H9 (cell line): ENCODE measurements at places on chromosomes 7 and 10.

- no peak for DNase-seq
Observed at GRCh38 chr7:32142649-32143048, 72.4 kb upstream of the PDE1C start.

- no peak for DNase-seq
Observed at GRCh38 chr7:149865437-149865836, 8.3 kb upstream of the ATP6V0E2 start.

DNA sequence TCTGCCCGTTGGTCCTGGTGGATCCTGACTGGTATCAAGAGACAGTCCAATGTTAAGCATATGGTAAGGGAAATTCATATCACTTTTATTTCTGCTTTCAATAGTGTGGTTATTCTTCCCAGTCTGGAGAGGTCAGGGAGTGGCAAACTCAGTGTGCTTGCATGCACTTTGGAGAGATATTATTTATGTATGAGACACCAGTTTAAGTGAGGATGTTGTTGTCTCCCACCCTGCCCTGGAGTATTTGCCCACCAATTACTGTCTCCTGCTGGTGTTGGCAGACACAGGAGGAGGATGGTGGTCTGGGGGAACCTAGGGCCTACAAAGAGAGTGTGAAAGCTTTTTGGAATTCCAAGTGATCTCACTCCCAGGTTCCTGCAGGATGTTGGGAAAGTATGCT, 59.7 kb downstream of the OR13A1 start:
- DNase-seq = no peak

DNA sequence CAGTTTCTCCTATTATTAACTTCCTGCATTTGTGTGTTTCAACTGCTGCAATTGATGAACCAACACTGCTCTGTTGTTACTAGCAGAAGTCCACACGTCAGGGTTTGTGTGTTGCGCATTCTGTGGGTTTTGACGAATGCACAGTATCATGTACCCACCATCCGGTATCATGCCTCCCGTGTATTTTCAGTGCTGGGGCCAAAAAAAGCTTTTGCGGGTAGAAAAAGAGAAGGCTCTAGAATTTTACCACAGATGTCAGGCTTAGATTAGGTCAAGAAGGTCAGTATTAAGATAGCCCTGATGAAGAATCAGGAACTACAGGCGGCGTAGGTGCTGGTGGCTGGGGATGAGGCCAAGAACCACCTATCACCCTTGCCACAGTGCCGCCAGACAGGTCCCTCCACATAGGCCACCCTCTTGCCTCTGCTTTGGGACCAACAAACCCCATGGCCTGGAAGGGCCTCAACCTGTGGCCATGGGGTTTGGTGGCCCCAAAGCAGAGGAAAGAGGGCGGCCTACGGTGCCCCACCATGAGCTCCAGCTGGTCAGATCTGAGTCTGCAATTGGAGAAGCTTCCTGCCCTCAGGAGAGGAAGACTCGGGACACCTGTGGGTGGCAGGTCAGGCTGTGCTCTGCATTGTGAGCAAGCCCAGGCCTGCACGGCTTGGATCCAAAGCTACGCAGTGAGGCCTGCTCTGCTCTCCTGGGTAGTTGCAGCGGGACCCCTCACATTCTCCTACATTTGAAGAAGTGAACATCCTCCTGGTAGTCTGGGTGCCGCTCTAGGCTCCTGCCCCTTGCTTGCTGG, 71.9 kb downstream of the MKI67 start:
- DNase-seq = no peak

DNA sequence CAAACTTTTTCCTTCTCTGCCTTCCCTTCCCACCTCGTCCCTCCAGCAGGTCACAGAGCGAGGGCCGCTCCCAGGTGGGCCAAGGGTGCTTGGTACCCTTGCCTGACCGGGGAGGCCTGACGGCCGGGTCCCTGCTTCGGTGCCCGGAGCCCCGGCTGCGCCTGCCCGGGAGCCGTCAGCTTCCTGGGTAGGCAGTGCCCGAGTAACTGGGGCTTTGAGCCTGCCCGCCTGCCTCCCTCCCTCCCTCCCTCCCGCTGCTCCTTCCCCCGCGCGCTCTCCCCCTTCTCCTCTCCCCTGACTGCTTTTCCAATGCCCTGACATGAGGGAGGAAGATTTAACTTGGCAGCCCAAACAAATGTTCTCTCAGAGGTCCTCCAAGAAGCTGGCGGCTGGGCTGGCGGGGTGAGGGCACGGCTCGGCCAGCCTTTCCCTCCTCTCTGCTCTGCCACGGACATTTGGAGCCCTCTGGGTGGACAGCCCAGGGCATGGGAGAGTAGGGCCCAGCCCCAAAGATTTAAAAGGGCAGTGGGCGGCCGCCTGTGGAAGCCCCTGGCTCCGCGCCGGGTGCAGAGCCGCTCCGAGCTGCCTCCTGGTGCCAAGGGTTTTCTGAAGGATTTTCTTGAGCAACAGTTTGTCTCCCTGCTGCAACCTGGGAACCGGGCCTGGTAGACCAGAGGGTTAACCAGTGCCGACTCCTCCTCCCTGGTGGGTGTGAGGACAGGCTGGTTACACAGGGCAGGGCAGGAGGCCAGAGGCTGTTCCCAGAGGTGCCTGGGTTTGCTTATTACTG, 2.0 kb downstream of the ZMIZ1 start:
- peak; percentile 72 for DNase-seq

GRCh38 chr7:81676105-81676811, 93.6 kb downstream of the HGF start:
- DNase-seq = no peak

DNA sequence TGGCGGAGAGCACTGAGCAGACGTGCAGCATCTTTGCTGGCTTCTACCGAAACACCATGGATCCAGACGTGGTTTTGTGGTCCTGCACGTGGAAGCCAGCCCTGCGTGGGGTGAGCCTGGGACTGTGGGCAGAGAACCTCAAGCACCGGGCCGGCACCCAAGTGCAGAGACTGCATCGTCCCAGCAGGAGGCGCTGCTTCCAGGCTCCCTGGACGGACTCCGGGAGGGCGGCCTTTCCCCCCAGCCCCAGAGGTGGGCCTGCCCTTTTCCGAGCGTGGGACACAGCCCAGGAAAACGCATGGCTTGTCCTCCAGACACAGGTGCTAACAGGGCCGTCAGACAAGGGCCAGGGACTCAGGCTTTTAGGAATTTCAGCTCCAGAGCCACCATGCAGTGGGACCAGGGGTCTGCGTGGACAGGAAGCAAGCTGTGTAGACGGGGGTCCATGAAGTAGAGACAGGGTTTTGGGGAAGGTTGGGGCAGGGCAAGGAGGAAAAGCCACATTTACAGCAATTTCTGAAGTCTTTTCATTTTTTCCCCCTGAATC, 303.9 kb downstream of the WDR37 start:
- DNase-seq = peak; percentile 76

DNA sequence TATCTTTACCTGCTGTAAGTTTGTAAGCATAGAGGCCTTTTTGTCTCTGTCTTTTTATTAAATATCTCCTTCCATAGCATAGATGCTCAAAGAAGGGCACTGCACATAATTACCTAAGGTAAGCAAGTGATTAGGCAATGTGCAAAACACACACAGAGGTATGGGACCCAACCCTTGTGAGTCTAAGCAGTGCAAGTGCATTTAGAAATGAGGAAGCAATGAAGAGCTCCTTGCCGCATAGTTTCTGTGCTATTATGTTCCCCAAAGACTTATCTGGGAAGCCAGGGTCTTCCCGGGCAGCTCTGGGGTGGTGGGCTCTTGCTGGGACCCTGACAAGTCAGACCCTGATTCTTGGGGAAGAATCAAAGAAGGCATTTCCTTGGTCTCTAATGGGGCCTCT, 13.5 kb upstream of the MGAM2 start:
- no peak for DNase-seq

DNA sequence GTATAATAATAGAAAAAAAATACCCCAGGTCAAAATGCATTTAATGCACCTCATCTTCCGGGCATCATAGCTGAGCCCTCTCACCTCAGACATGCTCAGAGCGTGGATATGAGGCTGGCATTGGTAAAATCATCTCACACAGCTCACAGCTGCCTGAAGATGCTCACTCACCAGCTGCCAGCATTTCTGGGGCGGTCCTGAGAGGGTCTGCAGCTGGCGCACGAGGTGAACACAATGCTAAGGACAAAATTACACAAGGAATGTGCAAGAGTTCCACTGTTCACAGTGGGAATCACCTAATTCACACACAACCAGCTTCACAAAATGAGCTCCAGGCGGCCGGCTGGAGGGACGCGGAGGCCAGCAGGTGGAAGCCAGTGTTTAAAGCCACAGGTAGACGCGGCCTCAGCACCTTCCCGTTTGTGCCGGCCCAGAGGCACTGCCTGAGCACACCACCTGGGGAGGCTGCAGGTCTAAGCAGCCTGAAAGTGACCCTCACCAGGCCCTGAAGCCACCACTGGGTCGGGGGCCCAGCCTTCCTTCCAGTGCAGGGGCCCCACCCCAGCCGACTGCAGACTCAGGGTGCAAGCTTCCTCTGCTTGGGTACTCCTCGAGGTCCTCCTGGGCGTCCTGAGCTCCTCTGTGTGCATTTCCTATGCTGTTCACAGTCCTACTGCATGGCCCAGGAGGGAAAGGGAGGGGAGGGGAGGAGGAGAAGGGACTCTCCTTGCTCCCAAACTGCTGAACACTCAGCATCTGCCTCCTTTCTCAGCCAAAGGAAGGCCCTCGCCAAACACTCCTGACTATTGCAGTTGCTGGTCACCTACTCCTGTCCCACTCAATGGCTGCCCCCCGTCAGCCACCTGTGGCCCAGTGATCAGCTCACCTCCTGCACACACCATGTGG, 61.2 kb upstream of the FAM20C start:
- DNase-seq = no peak

DNA sequence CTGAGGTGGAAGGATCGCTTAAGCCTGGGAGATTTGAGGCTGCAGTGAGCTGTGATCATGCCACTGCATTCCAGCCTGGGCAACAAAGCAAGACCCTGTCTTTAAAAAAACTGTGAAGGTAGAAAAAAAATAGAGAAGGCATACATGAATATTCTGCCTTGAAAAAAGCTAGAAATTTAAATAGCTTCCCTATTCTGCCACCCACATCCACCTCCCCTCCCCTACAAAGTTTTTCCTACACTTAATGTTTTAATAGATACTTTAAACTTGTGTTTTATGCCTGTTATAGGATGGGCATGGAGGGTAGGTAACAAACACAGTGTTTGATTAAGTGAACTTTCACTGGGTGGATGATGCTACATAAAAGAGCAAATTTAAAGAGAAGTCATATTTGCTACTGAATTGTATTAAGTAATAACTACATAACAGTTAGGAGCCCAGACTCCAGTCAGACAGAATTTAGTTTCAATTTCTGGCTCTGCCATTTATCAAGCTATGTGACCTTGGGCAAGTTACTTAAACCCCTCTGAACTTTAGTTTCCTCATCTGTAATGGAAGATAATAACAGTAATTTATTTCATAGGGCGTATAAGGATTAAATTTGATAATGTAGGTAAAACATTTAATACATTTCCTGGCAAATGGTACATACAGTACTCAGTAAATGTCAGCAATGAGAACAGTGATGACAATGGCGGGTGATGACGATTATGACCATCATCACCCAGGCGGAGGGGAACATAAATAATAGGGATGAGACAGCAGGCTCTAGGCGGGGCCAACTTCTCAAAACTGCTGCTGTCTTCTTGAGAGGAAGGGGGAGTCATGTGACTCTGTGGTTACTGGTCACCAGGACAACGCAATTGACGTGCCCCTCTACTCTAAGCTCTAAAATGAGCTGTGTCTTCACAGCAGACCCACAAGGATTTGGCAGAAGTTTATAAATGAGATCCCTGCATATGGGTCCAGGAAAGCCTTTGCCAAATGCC, 15.8 kb downstream of the DNMBP start:
- DNase-seq = no peak

DNA sequence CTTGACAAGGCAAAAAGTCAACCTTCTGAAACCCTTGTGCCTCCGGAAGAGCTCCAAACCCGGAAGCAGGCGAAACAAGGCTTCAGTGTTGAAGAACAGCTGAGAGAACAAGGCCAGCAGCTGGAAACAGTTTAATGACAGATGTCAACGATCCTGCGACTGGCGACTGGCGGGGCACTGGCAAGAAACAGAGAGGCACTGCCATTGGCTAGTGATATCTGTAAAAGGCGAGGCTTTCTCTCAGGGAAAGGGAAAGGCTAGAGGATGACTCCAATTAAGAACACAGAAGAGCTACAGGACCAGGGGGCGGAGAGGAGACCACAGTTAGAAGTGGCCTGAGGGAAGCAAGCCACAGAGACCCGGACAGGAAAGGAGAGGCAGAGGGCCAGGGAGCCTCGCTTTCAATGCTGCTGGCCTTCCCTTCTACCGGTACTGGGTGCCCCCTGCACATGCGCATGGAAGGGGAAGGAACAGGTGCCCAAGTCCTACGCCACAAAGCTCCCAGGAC, 19.4 kb downstream of the ITGB1 start:
- peak; percentile 45 for DNase-seq

GRCh38 chr7:8921807-8922206, 488.4 kb downstream of the NXPH1 start:
- DNase-seq = no peak

GRCh38 chr7:84879570-84880325, 307.1 kb downstream of the SEMA3D start:
- no peak for DNase-seq

DNA sequence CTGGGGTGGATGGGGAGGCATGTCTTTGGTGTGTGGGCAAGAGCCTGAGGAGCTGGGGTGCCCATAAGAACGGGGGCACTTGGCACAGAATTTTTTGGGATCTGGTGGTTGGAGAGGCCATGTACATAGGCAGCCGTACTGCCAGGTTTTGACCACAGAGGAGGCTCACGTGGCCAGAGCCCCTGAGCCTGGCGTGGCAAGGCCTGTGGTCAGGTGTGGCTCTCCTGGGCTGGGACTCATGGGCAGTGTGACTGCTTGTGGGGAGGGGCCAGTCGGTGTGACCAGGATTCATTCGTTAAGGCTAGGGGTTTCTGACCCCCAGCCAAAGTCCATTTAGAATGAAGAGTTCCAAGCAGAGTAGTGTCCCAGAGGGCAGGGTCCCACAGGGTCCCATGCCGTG, 38.2 kb downstream of the AGAP3 start:
- DNase-seq = no peak

- DNase-seq = no peak
Observed at GRCh38 chr7:116529250-116529649, 4.4 kb downstream of the CAV1 start.

DNA sequence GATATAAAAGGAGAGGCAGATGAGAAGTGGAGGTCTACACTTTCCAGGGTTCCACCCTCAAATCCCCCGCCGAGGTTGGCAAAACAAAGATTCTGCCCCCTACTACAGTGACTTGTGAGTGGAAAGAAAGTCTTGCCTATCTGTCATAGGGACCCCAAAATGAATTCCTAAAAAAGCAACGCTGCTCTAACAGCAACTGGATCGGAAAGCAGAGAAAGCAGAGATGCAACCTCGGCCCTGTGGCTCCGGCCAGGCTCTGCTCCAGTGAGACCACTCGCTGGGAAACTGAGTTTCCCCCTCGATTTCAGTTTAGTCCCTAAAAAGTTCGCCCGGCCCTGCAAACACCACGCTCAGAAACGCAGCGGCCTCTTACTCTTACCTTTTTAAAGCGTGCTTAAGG, 297.9 kb upstream of the NFE2L3 start:
- no peak for DNase-seq

GRCh38 chr10:64519831-64520230, 998.6 kb downstream of the REEP3 start:
- DNase-seq = no peak

- no peak for DNase-seq
Observed at GRCh38 chr7:101395376-101395775, 32.7 kb downstream of the COL26A1 start.
